M059J (cell line): ENCODE measurements at places on chromosomes 5 and 9. TPM values are rescaled to one million over a fixed set of nuclear protein-coding genes. Genes with fewer than 3 reads are reported as not detected.

Gene PTGR1
- 102 and 111 TPM in 2 replicates for total RNA-seq

Gene ACOT12
- total RNA-seq: not detected in 2 replicates

Gene TXNDC8
- not detected in 2 replicates for total RNA-seq

Gene RAD1
- total RNA-seq: 69.2 and 71.1 TPM in 2 replicates

Gene FOXD4L4
- 0.07 TPM in 1 of 2 replicates, not detected in the other for total RNA-seq

Gene SLC28A3
- total RNA-seq: 0.42 and 0.67 TPM in 2 replicates

Gene PAPPA
- total RNA-seq: 0.15 and 0.20 TPM in 2 replicates

Gene TSSK1B
- total RNA-seq: not detected in 2 replicates

Gene PAEP
- total RNA-seq: not detected in 2 replicates

Gene ZFP2
- not detected in 2 replicates for total RNA-seq

Gene MEIKIN
- total RNA-seq: not detected in 2 replicates

Gene PCDHGA1
- 0.71 and 0.89 TPM in 2 replicates for total RNA-seq

- DNase-seq: no peak
These were observed 2195.7 kb upstream of the C9orf72 start for GRCh38 chr9:29769019-29769418.

DNA sequence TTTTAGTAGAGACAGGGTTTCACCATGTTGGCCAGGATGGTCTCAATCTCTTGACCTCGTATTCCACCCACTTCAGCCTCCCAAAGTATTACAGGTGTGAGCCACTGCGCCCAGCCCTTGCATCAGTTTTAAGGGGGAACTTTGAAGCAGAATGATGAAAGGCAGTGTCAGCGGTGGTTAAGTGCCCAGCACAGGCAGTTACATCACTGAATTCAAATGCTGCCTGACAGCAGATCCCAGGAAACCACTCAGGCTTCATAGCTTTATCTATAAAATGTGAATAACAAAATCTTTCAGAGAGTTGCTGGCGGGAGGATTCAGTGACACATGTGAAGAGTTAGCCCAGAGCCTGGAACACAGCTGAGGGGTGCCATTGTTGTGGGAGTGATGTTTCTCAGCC is 26.5 kb downstream of the FGF1 start:
- DNase-seq: no peak

DNA sequence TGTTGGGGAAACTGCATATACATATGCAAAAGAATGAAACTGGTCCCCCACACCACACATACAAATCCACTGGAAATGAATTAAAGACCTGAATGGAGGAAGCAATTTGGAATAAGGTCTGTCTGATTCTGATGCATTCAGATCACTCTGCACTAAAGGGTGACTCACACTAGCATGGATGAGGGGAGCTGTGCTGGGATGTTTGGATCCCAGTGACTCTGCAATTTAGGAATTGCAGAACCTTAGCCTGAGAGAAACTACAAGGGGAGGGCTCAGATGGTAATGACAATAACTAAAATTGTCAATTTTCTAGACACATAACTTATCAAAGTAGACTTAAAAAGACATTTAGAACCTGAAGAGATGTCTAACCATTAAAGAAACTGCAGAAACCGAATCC is 312.0 kb downstream of the CDK5RAP2 start:
- DNase-seq: no peak

DNA sequence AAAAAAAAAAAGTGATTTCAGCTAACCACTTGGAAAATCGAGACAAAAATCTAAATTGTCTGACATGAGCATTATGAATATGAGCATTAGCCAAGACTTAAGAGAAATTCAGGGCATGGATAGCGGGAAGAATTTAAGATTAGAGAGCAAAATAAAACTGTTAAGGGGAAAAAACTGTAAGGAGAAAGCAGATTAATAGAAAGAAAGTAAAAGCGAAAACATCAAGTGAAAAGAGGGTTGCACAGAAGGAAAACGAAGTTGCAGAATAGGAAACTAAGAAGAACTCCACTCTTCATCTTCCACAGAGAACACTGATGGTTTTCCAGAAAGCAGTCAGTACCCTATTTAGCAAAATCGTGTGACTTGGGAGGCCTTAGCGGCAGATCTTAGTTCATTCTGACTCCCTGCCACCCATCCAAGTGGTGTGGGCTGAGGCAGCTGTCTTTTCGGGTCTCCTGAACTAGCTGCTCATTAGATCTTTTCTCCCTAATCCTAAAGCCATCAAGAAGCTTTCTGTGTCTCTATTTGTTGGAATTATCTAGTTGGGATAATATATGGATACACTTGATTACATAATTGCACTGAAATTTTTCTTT is 3.7 kb downstream of the NIM1K start:
- DNase-seq: no peak

- DNase-seq: peak; percentile 15
These were observed 58.5 kb upstream of the TSLP start for GRCh38 chr5:111013011-111013410.

DNA sequence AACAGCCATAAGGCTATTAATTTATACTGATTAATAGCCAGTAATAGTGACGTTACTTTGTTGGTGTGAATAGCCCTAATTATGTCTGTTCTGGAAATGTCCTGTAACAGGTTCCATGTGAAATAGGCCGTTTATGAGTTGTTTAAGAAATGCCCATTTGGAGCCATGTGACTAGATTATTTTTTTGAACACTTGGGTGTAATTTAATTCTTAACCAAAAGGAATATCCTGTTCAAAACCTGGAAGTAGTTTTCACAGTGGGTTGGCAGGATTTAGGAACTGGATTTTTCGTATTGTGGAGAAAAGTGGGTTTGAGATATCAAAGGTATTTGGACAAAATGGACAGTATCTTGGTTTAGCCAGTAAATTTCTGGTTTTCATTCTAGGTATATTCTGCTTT is 1.3 kb downstream of the TENT2 start:
- DNase-seq: no peak

- DNase-seq: peak; percentile 77
These were observed 19.1 kb downstream of the TNFSF8 start for GRCh38 chr9:114911167-114911821.

- no peak for DNase-seq
These were observed 29.1 kb upstream of the MEIKIN start for GRCh38 chr5:131974622-131974955.

- DNase-seq: no peak
These were observed 1.7 kb downstream of the ENDOG start for GRCh38 chr9:128819716-128820664.

GRCh38 chr5:158676642-158677469 is 422.9 kb downstream of the EBF1 start:
- DNase-seq: no peak

DNA sequence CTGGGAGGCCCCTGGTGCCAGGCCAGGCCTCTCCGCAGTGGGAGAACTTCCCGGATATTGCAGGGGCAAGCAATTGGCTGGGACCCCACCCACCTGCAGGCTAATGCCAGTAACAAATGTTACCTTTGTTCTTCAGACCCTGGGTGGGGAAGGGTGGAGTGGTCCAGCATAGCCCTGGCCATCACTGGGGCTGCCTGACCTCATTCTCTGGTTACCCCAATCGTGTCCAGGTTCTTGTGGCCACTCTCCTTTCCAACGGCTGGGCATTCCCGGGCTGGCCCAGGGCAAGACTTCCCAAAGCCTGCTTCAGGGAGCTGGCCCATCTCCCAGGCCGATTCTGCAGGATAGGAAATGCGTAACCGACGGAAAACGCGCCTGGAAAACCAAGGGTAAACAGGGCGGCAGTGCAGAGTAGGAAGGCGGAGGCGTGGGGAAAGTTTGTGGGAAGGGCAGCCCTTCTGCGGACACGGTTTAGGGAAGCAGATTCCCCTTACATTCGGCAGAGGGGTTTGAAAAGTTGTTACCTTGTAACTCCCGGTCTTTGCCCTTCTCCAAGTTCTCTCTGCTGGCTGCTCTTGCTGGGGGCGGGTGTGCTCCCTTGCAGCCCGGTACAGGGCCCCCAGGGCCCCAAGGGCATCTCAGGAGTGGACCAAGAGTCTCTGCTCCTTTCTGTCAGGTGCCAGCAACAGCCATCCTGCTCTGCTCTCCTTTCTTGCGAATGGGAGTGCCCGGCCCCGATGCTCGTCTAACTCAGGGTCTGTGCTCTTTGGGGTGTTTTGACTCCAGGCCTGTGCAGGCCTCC is 3.5 kb downstream of the NRARP start:
- peak; percentile 53 for DNase-seq

GRCh38 chr9:127635201-127635735 is 23.2 kb downstream of the STXBP1 start:
- no peak for DNase-seq

- peak; percentile 40 for DNase-seq
These were observed 135.5 kb downstream of the SEC61B start for GRCh38 chr9:99357575-99357974.

DNA sequence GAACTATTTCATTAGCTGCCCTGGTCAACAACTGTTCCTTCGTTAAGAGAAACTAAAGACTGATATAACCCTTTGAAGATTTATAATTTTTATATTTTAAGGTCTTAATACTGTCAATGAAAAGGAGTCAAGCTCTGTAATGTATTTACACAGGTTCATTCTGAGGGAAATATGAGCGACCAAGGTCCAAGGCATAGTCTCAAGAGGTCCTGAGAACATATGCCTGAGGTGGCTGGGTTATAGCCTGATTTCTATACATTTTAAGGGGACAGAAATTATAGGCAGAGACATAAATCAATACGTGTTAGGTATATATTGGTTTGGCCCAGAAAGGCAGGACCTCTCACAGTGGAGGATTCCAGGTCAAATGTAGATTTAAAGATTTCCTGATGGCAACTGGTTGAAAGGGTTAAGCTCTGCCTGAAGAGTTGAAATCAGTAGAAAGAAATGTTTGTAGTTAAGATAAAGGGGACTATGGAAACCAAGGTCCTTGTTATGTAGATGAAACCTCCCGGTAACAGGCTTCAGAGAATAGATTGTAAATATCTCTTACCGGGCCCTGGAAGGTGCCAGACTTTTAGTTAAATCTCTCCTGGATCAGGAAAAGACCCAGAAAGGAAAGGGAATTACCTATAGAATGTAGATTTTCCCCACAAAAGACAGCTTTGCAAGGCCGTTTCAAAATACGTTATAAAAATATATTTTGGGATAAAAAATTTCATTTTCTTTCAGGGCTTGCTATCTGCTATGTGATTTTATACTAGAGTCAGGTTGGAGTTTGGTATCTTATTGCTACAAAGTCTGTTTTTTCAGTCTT is 107.3 kb upstream of the PRLR start:
- no peak for DNase-seq

GRCh38 chr9:81814794-81815464 is 113.3 kb upstream of the SPATA31D4 start:
- DNase-seq: peak; percentile 49

GRCh38 chr5:93421987-93422401 is 159.0 kb downstream of the NR2F1-AS1 start:
- no peak for DNase-seq

DNA sequence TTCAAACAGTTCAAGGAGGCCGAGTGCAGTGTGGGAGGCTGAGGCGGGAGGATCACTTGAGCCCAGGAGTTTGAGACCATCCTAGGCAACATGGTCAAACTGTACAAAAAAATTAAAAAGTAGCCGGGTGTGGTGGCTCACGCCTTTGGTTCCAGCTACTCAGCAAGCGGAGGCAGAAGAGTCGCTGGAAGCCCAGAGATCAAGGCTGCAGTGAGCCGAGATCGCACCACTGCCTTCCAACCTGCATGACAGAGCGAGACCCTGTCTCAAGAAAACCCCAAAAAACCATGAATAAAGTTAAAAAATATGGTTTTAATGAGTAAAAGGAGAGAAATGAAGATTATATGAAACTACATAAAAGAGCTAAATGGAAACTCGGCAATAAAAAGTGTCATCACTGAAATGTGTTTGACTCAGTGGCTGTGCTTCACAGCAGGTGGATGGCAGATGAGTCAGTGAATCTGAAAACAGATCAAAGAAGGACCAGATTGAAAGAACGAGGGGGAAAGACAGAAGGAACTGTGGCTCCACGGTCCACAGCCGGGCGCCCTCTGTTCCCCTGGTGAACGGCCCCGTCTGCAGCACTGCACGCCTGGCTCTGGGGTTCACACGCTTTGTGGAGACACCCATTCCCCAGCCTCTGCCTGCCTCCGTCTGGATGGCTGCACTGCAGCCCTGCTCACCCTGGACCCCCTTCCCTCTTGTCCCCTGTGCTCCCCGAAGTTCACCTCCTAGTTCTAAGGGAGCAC is 25.1 kb downstream of the EXD3 start:
- no peak for DNase-seq

DNA sequence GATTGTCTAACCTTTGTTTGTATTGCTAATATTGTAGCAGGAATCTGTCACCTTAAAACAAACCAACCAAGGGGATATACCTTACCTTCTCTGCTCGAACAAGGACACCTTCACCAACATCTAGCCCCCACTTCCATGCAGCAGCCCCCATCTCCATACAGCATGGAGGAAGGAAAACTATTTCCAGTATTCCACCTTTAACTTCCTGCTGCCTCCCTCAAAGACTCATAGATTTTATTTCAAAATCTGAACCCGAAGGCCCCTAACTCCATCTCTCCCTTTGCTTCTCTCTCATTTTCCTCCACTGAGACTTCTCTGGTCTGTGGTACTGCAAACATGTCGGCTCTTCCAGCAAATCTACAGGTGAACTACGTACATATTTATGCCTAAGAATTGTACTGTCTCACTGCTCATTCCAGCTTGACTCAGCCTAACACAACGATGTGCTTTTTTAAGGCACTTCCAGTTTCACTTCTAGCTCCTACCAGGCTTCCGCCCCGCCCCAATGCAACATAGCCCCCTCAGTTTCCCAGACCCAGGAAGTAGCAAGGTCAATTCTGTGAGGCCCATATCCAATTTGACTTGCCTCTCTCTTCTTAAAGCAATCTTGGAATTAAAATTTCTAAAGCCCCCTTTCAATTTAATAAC is 70.7 kb upstream of the RNF38 start:
- DNase-seq: peak; percentile 76

GRCh38 chr9:21777701-21778100 is 24.7 kb upstream of the MTAP start:
- peak; percentile 83 for DNase-seq

GRCh38 chr5:61089351-61089750 is 72.9 kb downstream of the SMIM15 start:
- peak; percentile 11 for DNase-seq

- no peak for DNase-seq
These were observed 87.2 kb downstream of the S1PR3 start for GRCh38 chr9:89078421-89078820.

- peak; percentile 42 for DNase-seq
These were observed 15.5 kb upstream of the LOX start for GRCh38 chr5:122093415-122094180.

- DNase-seq: no peak
These were observed 139.7 kb upstream of the IRX4 start for GRCh38 chr5:2022436-2022835.

- no peak for DNase-seq
These were observed 3.3 kb upstream of the SECISBP2 start for GRCh38 chr9:89314955-89315354.

GRCh38 chr9:113247640-113248039 is 26.3 kb downstream of the SLC31A1 start:
- DNase-seq: no peak

GRCh38 chr5:78647838-78648358 is 674 bp downstream of the LHFPL2 start:
- peak; percentile 56 for DNase-seq
